Foreskin keratinocyte (primary cell): ENCODE measurements at places on chromosomes 3 and 15. TPM values are rescaled to one million over a fixed set of nuclear protein-coding genes. Genes with fewer than 3 reads are reported as not detected.

DNA sequence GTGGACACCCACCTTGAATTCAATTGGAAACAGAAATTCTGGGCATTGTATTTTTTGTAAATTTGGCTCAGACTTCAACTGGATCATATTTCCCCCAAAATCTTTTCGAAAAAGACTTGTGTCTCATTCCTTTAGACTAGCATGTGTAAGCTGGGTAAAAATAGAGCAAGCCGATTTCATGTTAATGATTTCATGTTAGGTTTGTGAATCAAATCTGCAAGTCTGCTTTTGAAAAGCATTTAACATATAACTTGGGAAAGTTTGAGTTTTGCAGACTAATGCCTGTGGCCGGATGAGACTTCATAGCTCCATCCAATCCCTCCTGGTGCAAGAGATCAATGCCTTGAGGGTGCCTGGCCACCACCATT lies 64.5 kb downstream of the FLNB start:
- no peak for DNase-seq

- no peak for DNase-seq
Measured at GRCh38 chr15:90210593-90210992, 9.5 kb downstream of the SEMA4B start.

DNA sequence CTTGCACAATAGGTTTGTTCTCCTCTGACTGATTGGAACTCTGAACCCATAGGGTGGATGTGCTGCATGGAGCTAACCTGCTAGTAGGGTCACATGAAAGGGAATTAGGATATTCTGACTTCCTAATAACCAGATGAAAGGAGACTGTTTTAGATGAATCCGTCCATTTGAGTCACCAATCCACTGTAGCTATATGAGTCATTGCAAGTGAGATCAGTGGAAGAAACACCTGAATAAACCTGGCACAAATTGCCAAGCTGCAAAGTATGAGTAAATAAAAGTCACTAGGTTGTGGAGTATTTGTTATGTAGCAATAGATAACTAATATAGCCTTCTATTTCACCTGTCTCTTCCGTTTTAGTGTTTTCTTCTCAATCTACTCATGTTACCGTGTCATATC lies 584.4 kb downstream of the PDCD6IP start:
- peak; percentile 16 for DNase-seq

DNA sequence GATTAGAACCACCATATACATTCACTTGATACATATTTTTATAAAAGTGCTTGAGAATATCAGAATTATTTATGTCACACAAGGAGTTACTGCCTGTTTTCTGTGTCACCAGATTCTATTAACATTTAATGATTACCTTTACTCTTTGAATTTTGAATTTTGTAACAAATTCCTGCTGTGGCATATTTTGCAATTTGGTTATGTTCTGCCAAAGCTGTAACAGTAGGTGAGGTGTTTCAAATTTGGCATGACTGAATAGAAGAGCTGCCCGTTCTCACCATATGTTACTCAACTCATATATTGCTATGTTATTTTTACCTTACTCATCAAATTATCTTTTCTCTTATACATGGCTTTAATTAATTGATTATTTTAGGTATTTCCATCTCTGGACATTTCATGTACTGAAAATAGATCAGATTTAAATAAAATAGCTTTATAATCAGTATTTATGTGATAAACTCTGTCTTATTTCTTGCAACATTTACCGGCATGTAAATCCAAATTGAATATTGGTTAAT lies 18.9 kb downstream of the PML start:
- DNase-seq: no peak

- DNase-seq: no peak
Measured at GRCh38 chr3:72301779-72302178, 516.8 kb upstream of the PROK2 start.

GRCh38 chr15:92120094-92120795 lies 266.7 kb downstream of the SLCO3A1 start:
- no peak for DNase-seq

DNA sequence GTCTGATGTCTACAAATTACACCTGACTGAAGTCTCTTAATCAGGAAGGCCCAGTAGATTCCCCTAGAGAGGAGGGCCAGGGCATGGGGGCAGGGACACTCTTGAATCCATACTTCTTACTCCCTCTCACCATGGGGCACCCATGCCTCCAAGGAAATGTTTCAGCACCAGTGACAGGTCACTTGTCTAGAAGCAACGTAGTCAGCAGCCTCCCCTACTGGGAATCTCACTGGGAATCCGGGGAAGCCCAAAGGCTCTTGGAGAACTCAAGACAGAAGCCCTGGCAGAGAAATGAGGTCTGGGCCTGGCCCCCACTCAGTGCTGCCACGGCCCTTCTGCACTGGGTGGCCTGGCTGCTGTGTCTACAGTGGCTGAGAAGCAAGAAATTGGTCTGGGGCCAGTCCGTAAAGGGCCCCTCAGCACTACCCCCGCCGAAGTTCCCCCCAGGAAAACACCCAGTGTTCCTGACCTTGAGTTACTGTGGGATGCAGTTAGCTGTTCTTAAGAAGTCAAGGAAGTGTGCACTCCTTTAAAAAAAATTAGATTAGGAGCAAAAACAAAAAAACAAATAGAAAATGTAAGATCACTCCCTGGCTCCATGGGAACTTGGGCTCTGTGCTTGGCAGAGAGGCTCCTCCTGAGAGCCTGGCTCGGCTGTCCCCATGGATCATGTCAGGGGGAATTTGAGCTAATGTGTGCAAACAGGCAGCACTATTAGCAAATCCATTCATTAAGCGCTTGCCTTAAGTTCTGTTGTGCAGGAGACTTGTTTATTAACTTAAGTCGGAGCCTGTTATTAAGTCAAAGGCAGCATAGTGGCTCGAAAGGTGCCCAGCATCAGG lies 5.4 kb upstream of the LINGO1 start:
- no peak for DNase-seq

- DNase-seq: no peak
Measured at GRCh38 chr3:52827441-52827840, 3.0 kb downstream of the ITIH4 start.

DNA sequence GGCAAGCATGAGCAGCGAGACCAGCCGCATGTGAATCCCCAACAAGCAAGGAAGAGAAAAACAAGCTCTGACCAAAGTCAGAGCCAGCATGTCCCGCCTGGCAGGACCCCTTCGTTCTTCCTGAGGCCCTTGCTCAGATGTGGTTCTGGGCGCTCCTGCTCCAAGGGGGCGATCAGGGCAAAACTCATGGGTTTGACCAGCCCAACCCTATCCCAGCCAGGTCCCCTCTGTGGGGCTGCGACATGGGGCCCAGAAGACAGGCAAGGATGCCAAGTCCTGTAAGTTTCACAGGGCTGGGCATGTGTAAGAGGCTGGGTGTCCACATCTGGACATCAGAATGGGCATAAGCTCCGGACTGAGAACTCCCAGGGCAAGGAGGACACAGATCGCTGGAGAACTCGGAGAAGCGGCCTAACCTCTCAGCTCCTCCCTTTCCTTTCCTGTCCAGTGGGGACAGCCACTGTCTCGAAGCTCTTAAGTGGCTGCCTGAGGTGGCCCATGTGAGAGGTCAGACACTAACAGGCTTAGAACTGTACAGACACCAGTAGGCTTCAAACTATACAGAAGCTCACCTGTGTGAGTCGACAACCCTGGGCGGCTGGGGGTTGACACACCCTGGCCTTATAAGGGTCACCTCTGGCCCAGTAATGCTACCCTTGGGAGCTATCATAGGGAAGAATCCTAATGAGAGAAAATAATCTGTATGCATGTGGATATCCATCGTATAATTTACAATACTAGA lies 48.9 kb downstream of the XXYLT1 start:
- DNase-seq: no peak

The CTXND1 gene
- polyA plus RNA-seq: not detected in 2 replicates

GRCh38 chr3:113265231-113265630 lies 53.9 kb downstream of the BOC start:
- no peak for DNase-seq

GRCh38 chr3:140916603-140917002 lies 25.0 kb upstream of the SLC25A36 start:
- no peak for DNase-seq

GRCh38 chr15:36832774-36833463 lies 253.5 kb downstream of the CDIN1 start:
- no peak for DNase-seq

The CAND2 gene
- 0.65 and 0.90 TPM in 2 replicates for polyA plus RNA-seq

DNA sequence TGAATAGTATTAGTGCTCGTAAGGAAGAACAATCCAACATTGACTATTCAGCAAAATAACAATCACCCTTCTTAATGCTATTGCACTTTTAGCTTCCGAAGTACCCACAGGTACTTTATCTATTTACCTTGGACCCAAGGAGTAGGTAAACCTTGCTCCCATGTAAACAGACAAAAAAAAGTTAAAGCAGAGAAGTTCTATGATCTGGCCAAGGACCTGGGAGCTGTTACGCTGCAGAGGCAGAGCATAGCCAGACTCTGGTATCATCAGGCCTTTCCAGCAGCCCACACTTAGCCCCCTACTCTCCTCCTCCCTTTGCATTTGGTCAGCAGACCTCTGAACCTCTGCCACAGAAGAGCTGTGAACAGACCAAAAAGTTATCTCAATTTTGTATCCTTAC lies 130.3 kb upstream of the TPM1 start:
- no peak for DNase-seq

The ANKRD63 gene
- polyA plus RNA-seq: not detected in 2 replicates

DNA sequence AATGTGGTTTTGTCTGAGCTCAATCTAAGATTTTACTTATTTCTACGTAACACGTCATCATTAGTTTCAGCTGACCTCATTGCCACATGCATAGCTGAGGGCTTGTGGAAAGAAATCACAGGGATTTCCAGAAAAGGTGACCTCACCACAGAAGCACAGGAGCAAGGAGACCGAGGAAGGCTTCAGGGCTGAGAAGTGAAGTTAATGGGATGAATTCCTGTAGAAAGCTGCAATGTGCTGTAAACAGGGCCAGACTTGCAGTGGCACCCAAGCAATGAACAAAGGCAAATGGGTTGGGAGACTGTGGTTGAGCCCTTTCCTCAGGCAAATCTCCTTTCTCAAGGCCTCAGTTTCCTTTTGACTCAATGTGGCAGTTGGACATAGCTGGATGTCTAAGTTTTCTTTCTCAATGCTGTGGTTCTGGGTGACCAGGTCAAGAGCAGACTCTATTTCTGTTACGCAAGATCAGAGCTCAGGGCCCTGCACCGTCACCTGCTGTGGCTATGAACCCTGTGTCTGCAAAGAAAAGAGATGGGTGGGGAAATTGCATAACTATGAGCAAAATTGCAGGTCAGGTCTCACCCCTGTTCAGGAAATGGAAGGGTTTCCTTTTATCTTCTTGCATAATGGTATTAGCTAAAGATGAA lies 252.2 kb upstream of the TBL1XR1 start:
- DNase-seq: peak; percentile 100

The TRIM42 gene
- not detected in 2 replicates for polyA plus RNA-seq

- no peak for DNase-seq
Measured at GRCh38 chr3:15292765-15293522, 39.4 kb downstream of the SH3BP5 start.

The IL17RC gene
- polyA plus RNA-seq: 19.5 and 21.8 TPM in 2 replicates

The DHFR2 gene
- 1.0 and 1.2 TPM in 2 replicates for polyA plus RNA-seq

The ACSBG1 gene
- 0.02 TPM in 2 replicates for polyA plus RNA-seq

The TMEM158 gene
- 5.6 and 5.8 TPM in 2 replicates for polyA plus RNA-seq

DNA sequence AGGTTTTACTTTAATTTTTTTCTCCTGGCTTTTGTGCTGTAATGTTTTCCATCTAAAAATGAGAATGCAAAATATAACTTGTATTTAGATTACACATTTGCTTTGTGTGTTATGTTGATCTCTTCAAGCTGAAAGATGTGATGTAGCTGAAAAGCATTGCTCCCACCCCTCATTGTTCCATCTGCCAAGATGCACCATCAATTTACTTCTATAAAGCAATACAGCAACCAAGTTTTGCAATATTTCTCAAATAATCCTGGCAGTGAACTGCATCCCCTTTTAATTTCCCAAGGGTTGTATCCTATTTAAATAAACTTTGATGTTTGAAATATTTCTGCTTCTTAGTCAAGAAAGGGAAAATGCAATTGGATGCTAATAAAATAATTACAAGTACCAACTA lies 52.6 kb upstream of the DUT start:
- no peak for DNase-seq

The TMEM44 gene
- 12.4 and 16.2 TPM in 2 replicates for polyA plus RNA-seq

DNA sequence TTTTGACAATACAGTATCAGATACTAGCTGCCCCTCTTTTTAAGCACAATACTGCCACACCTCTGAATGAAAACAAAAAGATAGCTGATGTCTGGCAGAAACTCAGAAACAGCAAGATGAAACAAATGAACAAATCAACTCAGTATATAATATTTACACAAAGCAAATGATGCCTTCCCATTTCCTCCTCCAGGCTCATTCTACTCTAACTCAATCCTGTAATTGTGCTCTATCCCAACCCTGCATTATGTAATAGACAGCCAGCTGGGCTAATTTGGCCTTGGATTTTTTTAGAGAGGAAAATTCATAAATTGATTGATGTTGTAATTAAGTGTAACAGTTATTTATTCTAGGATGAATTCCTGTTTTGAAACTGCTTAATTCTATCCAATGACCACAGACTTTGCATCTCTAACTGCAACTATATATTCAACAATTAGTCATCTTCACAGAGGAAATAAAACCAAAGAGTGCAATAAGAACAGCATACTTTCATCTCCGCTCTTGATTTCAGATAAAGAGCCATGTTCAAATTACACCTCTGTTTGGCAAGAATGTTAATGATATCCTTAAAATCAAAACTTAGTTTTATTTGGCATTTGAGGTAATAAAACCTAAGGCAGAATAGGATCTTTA lies 6.1 kb downstream of the ATG3 start:
- DNase-seq: no peak

The SLC22A13 gene
- 0.03 TPM in 1 of 2 replicates, not detected in the other for polyA plus RNA-seq

The ANKRD34C gene
- not detected in 2 replicates for polyA plus RNA-seq

The ZPLD1 gene
- polyA plus RNA-seq: 0.22 and 0.29 TPM in 2 replicates

- DNase-seq: no peak
Measured at GRCh38 chr3:101634591-101635196, 42.2 kb downstream of the ZBTB11 start.

GRCh38 chr15:66089049-66089448 lies 164.5 kb downstream of the MEGF11 start:
- no peak for DNase-seq

The ARGFX gene
- not detected in 2 replicates for polyA plus RNA-seq

GRCh38 chr3:48476426-48477053 lies 27.4 kb downstream of the SHISA5 start:
- no peak for DNase-seq

- peak; percentile 78 for DNase-seq
Measured at GRCh38 chr3:196650740-196651311, 11.3 kb downstream of the NRROS start.

DNA sequence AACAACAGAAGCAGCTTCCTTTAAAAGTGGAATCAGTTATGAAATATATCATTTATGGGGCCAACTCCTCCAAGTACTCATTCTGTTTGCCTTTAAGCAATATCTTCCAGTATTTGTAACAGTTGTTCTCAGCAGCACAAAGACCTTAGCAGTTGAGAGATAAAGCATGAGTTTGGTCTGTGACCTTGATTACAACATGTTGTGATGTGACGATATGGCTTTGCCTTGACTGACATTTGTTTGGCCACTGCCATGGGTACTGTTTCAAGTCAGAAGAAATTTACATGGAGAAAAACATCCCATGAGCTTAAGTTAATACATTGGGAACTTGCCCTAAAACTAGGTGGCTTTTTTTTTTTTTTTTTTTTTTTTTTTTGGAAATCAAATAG lies 175.1 kb upstream of the KBTBD8 start:
- no peak for DNase-seq

The TM6SF1 gene
- 0.16 TPM in 1 of 2 replicates, not detected in the other for polyA plus RNA-seq

- peak; percentile 43 for DNase-seq
Measured at GRCh38 chr3:94249491-94250079, 186.7 kb downstream of the NSUN3 start.
